Stimulated activated CD8-positive, alpha-beta memory T cell treated with anti-CD3 and anti-CD28 coated beads, Interleukin-7, amount 100 ng/mL, for 24 hours (primary cell): ENCODE measurements at places on chromosomes 2 and 18.

DNA sequence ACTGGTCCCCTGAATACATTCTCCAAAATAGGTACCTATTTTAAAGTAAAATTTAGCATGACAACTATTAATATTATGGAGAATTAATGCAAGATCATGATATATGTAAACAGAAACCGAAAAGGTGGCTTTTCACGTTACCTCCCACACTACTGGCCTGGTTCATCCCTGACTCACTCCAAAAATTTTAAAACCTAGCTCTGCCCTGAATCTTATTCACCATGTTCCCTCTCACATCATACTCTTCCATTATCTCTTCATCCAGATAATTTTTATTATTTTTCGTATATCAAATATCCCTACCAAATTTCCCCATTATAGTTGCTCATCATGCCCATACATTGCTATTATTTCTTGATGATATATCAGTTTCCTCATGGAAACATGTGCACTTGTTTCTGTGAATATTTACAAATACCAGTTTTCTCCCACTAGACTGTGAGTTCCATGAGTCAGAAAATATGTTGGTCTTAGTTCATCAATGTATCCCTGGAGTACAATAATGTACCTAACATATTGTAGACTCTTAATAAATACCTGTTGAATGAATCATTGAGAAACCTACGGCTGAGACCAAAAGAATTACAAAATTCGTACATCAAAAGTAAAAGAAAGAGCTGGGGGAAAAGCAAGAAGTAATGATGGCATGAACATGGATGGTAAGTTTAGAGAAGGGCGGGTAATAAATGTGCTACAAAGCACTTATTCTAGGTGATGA is 360.1 kb upstream of the CHAC2 start:
- no peak for DNase-seq

- DNase-seq = no peak
Measured at GRCh38 chr2:105969552-105969951, 224.5 kb downstream of the UXS1 start.

DNA sequence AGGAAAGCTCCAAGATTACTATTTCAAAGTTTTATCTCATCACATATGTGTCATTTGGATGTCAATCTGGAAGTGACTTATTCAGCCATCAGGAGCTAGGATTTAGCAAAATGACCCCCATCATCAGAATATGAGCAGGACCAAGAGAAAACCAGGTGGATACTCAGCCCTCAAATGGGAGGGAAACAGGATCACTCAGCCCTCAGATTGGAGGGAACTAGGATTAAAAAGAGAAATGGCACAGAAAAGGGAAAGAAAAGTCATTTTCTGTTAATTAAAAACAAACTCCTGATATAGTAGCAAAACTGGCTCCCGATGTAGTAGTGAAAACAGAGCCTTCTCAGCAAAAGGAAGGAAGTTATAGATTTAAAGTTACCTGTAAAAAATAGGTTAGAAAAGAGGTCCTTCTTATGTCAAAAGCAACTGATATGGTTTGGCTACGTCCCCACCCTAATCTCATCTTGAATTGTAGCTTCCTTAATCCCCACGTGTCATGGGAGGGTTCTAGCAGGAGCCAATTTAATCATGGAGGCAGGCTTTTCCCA is 69.0 kb upstream of the MYCN start:
- DNase-seq = no peak

- no peak for DNase-seq
Measured at GRCh38 chr2:42055573-42056514, 8.0 kb downstream of the PKDCC start.

- no peak for DNase-seq
Measured at GRCh38 chr2:240637901-240638345, 12.6 kb downstream of the GPR35 start.

DNA sequence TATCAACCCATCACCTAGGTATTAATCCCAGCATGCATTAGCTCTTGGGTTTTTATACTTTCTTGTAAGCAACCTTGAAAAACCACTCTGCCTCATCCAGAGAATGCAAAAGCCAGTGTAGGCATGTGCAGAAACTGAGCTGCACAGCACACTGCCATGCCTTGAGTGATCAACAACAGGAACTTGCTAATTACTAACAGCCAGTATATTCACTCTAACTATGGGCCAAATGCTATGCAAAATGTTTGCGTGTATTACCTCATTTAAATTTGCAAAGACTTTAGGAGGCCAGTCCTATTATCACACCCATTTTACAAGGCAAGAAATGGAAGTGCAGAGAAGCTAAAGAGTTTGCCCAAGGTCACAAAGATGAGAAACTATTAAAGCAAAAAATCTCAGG is 169.8 kb downstream of the PID1 start:
- DNase-seq = no peak

DNA sequence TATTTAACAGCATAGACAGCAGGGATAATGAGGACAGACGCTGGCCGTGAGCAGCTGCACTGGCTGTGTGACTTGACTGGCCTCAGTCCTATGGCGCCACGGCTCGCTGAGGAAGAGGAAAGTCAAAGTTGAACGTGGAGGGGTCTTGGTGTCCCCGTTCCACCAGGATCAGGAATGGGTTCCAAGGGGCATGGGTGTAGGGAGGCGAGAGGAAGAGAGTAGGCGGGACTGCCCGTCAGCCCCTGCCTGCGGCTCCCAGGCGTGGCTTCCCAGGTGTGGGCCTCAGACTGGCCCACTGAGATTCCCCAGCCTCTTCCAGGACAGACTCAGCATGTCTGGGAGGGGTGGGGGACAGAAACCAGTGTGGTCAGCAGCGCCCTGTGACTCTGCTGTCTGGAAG is 51.4 kb downstream of the POMC start:
- DNase-seq = no peak

- no peak for DNase-seq
Measured at GRCh38 chr2:174877301-174877700, 113.0 kb upstream of the CHRNA1 start.

DNA sequence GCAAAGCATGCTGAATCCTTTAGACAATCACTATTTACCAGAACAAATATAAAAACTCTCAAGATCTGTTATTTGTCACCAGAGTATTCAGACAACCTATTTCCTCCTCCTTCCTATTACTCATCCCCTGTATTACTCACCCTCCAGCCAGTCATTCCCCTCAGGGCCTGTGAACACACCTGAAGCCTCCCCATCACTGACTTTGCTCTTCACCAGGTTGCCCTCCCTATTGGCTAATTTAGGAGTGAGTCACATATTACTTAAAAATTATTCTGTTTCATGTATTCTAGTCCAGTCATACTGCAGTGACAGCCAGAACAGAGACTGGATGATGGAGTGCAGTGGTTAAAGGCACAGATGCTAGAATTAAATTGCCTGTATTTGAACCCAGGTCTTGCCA is 3.7 kb upstream of the ATG16L1 start:
- no peak for DNase-seq

- DNase-seq = no peak
Measured at GRCh38 chr2:223580951-223581350, 21.2 kb downstream of the SCG2 start.

DNA sequence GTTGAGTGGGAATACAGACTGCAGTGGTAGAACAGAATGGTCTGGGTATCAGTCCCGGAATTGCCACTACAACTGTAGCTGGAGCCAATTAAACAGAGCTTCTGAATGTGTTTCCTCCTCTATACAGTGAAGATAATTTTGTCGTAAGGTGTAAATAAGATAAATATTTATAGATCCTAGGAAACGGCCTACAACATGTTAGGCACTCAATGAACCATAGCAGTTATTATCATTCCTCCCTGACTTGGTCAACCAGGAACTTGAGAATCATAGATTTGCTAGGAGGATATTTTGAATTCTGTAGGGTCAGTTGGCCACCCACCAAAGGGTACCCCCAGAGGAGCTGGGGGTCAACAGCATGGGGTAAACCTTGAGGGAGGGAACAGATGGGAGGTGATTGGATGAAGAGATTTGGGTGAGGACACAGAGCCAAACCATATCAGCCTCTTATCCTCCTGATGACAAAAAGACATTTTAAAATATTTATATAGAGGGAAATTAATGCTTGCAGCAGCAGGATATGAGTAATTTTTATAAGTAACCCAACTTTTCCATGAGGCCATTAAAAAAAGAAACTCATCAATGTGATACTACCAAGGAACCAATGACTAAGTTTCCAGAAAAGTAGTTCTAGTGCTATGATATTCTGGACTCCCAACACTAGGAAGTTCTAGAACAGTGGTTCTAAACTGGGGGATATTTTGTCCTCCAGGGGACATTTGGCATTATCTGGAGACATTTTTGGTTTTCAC is 4.0 kb downstream of the DHRS9 start:
- no peak for DNase-seq

DNA sequence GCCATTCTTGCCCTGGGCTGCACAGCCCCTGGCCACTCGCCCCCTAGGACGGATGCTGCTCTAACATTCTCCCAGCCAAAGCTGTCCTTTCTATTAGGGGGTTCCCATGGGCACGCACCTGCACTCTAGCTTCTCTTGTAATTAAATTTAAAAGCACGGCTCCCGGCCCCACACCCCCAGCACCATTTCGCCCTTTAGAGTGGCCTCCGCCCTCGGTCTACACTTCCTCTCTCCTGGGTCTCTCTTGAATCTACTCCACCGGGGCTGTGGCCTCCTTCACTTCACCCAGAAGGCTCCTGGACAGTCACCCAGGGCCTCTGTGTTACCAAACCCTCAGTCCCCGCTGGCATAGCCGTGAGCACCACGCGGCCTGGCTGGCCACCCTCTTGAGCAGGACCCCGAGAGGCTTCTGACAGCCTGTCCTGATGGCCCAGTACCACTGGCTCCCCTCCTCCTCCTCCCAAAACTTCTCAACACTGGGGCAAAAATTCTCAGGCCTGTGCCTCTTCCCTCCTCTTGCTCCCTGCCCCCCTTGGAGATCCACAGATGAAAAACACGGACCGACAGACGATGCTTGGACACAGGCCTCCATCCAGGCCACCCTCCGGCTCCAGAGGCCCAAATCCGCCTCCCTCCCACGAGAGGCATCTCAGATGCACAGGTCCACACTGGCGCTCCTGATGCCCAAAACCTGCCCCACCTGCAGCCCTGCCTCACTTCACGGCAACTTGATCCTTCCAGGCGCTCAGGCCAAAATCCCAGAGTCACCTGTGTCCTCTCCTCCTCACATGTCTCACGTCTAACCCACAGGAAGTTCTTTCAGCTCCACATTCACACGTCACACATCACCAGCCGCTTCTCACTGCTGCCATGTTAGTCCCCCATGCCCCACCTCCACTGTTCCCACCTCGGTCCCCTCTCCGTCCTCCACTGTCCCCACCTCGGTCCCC is 6.9 kb upstream of the RAB17 start:
- no peak for DNase-seq

DNA sequence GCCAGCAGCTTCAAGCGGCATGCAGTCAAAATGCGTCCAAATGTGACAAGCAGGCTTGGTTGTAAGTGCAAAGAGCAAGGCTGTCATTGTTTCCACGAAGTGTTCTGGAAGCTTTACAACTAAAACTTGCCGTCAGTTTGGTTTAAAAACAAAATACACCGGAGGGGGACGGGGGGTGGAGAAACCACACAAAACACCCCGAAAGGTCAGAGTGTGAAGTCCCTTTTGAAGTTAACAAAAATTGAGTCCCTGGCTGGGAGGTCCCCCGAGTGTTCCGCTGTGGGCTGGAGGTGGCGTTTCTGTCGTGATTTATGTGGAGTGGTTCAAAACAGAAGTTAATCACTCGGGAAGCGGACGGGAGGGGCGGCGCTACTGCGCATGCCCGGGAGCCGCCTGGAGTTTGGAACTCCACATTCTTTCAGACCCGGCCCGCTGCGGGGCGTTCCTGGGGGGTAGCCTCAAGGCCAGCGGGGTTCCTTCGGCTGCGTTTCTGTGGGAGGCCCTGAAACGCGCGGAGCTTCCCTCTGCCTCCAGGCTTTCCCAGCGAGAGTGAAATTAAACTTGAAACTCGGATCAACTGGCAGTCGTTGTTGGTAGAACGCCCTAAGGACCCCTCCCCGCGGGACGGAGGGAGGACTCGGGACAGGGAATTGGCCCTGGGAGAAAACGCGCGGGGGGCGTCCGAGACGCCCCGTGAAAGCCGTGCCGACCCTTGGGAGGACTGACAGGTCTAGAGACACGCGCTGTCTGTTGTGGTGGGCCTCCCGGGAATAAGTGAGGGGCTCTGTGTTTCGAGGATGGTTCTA is 1.4 kb downstream of the TGIF1 start:
- DNase-seq = peak; percentile 68

DNA sequence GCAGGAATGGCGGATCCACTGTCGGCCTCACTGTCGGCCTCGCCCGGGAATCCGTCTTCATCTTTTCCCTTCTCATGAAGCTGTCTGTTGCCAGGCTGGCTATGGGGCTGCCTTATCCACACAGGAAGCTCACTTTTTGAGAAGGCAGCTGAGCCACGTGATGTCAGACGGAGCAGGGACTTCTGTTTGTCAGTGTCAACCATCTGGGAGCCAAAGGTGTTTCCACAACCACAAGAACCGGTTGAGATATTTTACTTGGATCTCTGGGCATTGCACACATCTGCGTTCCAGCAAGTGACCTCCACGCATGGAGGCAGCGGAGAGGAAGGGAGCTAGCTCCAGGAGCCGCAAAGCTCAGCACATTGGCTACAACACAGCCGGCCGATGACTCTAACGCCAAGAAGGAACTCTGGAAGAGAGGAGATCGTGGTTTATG is 27.4 kb upstream of the TAF1B start:
- DNase-seq = no peak

DNA sequence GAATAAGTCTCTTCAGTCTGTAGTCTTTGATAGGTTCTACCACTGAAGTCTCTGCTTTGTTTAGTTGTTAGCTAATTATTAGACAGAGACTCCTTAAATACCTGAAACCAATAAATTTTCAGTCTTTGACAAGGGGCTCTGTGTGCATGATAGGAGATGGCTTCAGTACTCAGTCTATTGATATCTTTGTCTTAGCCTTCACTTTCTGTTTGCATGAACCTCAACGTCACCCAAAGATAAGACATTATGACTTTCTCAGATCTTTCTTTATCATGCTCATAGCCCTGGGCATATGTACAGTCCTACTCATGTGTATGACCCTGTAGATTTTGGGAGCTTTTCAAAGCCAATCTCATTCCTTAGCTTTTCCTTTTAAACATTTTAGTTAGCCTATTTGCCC is 183.5 kb upstream of the GCFC2 start:
- no peak for DNase-seq

GRCh38 chr2:218962859-218963492 is 3.5 kb downstream of the CDK5R2 start:
- peak; percentile 28 for DNase-seq

GRCh38 chr2:23709311-23709710 is 217.6 kb downstream of the ATAD2B start:
- no peak for DNase-seq

DNA sequence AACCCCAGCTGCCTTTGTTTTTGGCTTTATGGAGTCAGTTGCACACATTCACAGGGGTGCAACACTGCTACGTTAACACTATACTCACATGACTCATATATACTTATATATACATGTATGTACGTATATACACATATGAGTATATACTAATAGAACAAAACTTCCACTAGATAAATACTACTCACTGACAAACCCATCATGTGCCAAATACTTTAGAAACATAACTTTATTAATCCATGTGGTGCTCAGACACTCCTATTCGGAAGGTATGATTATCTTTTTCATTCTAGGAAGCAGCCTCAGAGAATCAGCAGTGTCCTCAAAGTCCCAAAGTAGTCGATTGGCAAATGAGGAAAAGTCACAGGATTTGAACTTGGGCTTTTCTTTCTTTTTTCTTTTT is 7.9 kb downstream of the PMAIP1 start:
- DNase-seq = no peak

- no peak for DNase-seq
Measured at GRCh38 chr2:216082805-216083204, 1.1 kb downstream of the TMEM169 start.
